ENCODE measurements at places on chromosomes 2 and 18. TPM values are rescaled to one million over a fixed set of nuclear protein-coding genes. Genes with fewer than 3 reads are reported as not detected.

Gene GKN1
- total RNA-seq = not detected

Gene GALR1
- total RNA-seq = under 0.01 TPM

Gene DOK6
- total RNA-seq = 1.2 TPM

Gene PLCL1
- total RNA-seq = 1.9 TPM

Gene DTYMK
- 83.3 TPM for total RNA-seq

All from uterine smooth muscle cell (primary cell).